NCI-H524 treated with DMSO at 0.1 percent for 48 hours (cell line): ENCODE measurements at places on chromosomes 4 and X.
A peak's percentile ranks its signal among the peaks of the same experiment; 100 is the strongest.

GRCh38 chrX:3713225-3713936 lies at the start of gene PRKX:
TSS of gene PRKX (minus strand) at chrX:3713649. CDS start at chrX:3713253, 396 bp downstream.
- DNase-seq: no peak

- DNase-seq: no peak
These were observed 492.5 kb downstream of the GALNTL6 start for GRCh38 chr4:172305698-172306097.

- DNase-seq: peak; percentile 2
These were observed 15.0 kb downstream of the C4orf33 start for GRCh38 chr4:129110931-129111330.

DNA sequence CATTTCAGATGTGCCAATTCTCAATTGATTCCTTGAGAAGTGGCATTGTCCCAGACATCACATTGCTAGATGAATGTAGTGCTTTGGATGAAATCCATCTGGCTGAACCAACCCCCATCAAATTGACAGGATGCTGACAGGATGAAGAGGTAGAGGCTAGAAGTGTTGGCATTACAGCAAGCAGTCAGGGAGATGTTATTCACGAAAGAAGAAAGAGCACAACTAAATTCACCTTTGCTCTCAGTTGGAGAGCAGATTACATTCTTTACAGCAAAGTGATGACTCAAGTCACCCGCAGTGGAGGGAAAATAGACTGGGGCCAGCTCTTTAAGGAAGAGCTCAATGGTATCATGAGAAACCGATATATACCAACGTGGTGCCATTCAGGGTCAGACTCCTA lies 259.6 kb downstream of the C4orf33 start:
- DNase-seq: no peak

- peak; percentile 27 for DNase-seq
These were observed 17.0 kb downstream of the PDGFC start for GRCh38 chr4:156954587-156954986.

- DNase-seq: no peak
These were observed 159.6 kb downstream of the STIM2 start for GRCh38 chr4:27020203-27020602.

DNA sequence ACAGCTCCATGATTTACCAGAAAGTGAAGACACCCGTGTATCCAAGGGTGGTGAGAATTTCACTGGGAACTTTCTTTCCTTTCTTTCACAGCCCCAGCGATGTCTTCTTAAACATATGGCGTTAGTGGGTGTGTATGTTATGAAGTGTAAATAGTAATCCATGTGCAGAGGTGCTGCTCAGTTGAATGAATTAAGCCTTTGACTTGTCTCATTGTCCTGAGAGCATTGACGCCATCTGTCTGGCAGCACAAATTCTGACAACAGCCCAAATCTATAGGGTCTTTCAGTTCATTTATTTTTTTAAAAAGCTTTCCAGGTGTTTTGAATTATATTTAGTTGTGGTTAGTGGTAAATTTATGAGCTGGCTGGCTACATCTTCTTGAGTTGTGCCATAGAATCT lies 69.4 kb downstream of the CLCN5 start:
- peak; percentile 63 for DNase-seq

DNA sequence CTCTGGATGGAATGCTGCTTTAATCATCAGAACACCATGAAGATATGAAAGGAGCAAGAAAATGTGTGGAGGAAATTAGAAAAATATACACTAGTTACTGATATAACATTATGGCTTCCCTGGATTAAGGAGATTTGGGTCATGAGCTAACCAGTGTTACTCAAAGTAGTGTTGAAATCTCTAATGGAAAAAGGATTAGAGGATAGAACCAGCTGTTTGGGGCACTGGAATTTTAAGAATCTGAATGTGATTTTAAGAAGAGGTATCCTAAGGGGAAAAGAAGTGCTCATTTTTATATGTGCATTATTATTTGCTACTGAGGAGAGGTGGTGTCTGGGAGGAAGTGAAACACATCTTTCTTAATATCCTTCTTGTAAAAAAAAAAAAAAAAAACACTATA lies 164.1 kb upstream of the PPARGC1A start:
- no peak for DNase-seq

- DNase-seq: no peak
These were observed 6.5 kb downstream of the UGT2B17 start for GRCh38 chr4:68569466-68570121.

DNA sequence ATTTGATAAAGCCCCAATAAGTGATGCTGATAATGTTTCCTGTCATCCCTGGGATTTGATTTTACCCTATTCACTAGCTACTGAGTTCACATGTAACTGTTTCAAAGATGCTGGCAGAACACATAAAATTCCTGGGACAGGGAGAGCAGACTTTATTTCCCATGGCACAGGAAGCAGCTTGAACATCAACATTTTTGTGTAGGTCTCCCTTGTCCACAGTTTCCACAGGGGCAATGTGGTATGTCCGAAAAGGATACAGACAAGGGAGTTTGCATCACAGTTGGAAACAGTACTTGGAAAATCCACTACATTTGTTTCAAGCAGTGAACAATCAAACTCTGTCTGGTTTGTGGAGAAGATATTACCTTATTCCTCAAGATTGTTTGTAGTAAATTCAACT lies 129.2 kb upstream of the KLHL4 start:
- no peak for DNase-seq

DNA sequence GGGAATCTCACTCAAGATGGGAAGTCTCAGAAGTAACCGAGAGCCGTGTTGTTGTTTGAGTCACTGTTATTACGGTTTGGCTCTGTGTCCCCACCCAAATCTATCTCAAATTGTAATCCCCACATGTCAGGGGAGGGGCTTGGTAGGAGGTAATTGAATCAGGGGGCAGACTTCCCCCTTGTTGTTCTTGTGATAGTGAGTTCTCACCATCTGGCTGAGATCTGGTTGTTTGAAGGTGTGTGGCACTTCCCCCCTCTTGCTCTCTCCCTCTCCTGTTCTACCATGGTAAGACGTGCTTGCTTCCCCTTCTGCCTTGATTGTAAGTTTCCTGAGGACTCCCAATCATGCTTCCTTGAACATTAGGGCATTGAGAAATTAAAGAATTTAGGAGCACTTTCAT lies 37.0 kb downstream of the HAND2 start:
- no peak for DNase-seq

- DNase-seq: no peak
These were observed 1.4 kb downstream of the APLN start for GRCh38 chrX:129653181-129653970.

DNA sequence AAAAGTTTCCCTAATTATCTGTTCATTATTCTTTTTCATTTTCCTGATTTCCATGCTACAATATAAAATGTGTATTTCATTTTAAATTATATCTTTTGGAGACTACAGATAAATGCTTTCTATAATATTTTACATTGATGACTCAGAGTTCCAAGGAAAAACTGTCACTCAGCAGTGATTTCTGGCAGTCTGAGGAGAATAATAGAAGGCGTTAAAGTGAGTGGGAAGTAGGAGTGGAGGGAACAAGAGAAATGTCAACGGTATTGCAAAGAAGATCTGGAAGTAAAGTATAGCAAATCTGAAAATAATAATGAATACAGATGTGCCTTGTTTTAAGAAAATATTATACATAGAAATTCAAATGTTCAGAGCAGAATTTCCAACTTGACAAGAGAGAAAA lies 293.6 kb upstream of the PITX2 start:
- no peak for DNase-seq

- no peak for DNase-seq
These were observed 12.0 kb downstream of the NEIL3 start for GRCh38 chr4:177321647-177322046.

- peak; percentile 77 for DNase-seq
These were observed 17.8 kb downstream of the SCD5 start for GRCh38 chr4:82780752-82781231.

- no peak for DNase-seq
These were observed 27.6 kb downstream of the ARFIP1 start for GRCh38 chr4:152807294-152807829.

DNA sequence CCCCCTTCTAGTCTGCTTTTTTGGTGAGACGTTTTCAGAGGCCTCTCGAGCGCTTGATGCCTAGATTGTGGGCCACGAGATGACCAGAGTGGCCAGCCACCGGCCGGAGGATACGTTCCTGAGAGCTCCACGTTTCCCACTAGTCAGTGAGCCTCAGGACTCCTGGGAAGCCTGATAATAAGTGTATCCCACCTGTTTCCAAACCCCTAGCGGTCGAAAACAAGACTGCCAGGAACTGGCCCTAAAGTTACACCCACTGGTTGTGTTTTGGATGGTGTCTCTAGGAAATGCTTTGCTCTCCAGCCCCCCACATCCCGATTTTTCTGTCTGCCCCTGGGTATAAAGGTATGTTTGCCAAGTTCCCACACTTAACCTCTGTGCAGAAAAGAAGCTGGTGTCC lies 4.6 kb upstream of the RS1 start:
- no peak for DNase-seq

DNA sequence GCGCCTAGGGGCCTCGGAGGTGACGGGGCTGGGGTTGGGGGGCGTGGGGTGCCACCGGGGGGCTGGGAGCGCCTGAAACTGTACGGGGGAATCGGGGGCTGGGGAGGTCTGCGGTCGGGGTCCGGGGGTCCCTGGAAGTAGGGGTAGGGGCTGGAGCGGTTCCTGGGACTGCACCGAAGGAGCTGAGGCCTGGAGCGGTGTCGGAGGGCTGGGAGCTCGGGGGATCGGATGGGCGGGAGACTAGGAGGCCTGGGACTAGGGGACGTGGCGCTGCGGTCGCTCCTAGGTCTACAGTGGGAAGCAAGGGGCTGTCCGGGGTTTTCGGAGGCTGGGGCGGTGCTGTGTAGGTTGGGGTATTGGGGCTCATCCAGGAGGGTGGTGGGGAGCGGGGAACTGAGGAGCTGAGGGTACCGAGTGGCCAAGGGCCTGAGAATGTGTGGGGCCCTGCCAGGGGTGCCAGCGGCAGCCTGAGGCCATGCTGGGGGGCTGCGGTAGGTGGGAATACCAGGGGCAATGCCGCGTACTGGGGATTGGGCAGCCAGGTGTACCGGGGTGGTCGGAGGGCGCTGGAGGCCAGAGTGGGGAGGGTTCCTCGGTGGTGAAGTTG lies 562 bp downstream of the AKAP17A start:
- no peak for DNase-seq

DNA sequence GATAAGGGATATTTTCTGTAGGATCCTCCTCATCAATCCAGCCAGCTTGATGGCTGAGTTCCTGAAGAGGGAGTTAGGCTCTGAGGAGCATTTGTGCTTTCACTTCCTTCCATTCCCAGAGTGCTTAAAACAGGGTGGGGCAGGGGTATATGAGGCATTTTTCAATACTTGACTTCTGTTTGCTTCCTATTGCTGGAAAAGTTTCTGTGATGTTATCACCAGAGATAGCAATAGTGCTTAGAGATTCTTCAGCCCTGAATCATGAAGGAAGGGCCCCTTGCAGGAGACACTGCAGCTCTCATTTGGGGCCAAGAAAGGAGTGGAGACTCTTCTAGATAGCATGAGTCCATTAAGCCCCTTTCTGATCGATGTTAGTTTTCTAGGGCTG lies 166.7 kb upstream of the RPS6KA3 start:
- no peak for DNase-seq

DNA sequence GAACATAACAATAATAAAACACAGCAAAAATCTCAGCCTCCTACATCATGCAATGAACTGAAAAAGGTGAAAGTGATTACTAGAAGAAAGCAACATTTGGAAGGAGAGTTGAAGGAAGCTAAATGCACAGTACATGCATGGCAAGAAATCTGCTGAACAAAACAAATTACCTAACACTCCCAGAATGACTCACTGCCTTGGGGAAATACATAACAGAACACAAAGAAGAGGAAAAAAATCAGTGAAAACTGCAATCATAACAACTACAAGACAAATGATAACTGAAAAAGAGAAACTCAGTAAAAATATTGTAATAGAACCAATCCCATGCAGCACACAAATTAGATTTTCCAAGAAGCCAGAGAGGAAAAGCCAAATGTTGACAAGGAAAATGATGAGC lies 1513.2 kb downstream of the ARAP2 start:
- no peak for DNase-seq

- DNase-seq: no peak
These were observed 213.8 kb upstream of the PACRGL start for GRCh38 chr4:20486433-20486832.

DNA sequence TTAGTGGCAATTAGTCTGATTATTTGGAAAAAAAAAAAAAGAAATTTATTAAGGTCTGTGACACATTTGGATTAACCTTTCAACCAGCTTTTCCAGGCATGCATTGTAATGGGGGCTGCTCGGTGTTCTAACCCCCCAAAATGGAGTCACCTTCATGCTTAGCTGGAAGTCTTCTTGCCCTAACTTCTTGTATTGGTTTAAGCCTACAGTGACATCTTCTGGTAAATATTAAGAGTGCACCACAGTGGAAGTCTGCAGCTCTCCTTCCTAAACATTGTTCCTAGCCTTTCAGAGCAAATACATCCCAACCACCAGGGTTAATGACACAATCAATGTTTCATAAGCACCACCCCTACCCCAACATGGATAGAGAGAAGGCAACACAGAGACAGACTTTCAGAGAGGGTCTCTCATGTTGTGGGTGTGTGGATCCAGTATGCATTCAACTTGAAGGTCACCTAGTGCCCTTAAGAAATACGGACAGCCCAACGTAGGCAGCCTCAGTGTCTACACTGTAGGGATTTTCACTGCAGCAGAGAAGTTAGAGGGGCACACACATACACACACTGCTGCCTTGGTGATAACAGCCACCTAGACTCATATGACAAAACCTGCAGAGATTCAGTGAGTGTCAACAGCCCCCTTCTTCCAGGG lies 142.9 kb upstream of the MBNL3 start:
- DNase-seq: no peak

- DNase-seq: no peak
These were observed 12.5 kb upstream of the FAM13A start for GRCh38 chr4:89069481-89069880.

DNA sequence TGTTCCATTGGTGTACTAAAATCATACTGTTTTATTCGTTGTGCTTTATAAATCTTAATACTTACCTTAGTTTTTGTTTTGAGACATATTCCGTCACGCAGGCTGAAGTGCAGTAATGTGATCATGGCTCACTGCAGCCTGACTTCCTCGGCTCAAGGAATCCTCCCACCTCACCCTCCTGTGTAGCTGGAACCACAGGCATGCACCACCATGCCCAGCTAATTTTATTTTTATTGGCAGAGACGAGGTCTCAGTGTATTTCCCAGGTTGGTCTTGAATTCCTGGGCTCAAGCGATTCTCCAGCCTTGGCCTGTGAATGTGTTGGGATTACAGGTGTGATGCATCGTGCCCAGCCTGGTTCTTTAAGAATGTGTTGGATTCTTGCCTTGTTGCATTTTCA lies 24.4 kb upstream of the DCK start:
- DNase-seq: no peak

- DNase-seq: peak; percentile 44
These were observed 973 bp downstream of the ADAMTS3 start for GRCh38 chr4:72567821-72568675.
